ENCODE measurements at places on chromosomes 12 and 14.
A peak's percentile ranks its signal among the peaks of the same experiment; 100 is the strongest.

DNA sequence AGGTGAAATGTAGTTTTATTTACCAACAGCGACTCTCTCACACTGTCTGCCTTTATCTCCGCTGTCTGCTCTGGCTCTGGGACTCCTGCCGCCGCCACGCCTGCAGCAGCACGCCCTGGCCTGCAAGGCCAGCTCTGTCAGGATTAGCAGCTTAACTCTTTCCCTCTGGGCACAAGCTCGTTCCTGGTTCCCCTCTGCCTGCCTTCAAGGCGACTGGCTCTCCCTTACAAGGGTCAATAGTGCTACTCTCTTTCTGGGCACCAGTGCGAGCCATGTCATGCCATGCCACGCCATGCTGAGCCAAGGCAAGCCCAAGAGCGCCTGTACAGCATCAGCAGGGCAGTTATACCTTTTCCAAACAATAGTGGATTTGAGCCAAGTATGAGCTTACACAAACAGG, 3.6 kb upstream of the CLEC2B start:
- no peak for DNase-seq

DNA sequence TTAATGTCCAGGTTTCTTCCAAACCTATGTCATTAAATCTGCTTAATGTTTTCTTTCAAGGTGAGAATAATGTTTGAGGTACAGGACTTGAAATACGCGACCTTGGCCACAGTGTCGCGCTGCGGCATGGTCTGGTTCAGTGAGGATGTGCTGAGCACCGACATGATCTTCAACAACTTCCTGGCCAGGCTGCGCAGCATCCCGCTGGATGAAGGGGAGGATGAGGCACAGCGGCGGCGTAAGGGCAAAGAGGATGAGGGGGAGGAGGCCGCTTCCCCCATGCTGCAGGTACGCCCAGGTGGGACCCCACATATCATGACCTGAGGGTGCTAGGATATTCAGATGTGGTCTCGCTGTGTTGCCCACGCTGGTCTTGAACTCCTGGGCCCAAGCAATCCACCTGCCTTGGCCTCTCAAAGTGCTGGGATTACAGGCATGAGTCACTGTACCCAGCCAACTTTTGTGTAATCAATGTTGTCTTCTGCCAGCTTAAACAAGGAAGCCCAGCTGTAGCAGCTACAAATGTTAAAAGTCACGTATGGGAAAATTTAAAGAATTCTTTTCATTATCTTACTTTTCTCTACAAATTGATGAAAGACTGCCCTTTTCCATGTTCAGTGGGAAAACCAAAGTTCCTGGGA, 50.8 kb downstream of the DYNC1H1 start:
- no peak for DNase-seq

DNA sequence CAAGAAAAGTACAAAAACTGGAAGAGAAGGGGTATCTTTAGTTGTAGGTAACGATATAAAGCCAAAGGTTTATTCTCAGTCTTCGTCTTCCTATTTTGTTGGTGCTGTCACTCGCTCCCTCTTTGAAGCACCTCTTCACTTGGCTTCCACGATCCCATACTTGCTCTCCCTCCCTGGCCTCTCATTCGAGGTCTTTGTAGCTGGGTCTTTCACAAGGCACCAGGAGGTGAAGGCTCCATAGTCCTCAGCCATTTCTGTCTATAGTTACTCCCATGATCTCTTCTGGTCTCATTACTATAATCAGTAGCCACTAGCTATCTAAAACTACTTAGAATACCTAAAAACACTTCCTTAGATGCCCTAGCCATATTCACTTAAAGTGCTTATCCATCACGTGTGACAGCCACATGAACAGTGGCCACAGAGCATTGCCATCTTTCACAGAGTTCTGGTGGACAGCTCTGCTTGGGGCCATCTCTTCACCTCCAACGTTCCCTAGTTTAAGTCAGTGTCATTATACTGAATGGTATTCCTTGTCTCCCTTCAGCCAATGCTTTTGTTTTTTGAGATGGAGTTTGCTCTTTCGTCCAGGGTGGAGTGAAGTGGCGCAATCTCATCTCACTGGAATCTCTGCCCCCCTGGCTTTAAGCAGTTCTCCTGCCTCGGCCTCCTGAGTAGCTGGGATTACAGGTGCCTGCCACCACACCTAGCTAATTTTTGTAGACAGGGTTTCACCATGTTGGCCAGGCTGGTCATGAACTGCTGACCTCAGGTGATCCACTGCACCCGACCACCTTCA, 57.1 kb downstream of the ATP2A2 start:
- no peak for DNase-seq

DNA sequence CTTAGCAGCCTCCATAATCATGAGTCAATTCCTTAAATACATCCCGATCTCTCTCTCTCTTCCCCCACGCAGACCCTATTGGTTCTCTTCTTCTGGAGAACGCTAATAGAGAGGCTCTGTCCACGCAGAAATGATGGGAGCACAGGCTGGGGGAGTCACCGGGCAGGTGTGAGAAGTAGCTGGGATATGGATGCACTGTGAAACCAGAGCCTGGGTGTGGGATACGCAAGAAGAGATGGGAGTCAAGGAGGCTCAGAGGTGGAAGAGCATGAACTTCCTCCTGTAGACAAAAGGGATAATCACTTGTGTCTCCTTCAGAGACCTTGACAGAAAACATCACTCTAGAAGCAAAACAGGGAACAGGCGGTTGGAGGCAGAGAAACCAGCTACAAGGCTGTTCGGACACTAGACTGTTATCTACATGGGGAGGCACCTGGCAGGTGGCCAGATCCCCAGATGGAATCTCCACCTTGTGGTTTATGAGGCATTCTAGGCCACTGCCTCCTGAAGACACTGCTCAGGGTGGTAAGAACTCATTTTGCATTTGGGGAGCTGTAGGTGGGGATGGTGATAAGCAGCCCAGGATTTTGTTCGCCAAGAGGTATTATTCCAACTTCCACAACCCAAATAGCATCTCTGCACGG, 7.2 kb upstream of the SELPLG start:
- DNase-seq, result no peak

DNA sequence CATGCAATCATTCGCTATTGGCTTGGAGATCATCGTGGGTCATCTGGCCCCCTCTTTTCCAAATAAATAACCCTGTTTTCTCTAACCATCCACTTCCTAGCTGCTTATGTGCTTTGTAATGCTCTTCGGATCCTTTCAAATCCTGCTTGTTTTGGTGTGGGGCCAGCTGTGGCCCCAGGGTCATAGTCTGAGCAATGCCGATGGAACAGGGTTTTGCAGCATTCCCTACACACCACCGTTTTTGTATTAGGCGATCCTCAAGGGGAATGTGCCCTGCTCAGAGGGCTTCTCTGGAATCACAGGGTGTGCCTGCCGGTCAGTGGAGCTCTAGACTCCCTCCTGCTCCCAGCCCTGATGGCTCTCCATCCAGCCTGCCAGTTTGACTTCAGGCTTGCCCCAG, 78.1 kb upstream of the NRXN3 start:
- no peak for DNase-seq

DNA sequence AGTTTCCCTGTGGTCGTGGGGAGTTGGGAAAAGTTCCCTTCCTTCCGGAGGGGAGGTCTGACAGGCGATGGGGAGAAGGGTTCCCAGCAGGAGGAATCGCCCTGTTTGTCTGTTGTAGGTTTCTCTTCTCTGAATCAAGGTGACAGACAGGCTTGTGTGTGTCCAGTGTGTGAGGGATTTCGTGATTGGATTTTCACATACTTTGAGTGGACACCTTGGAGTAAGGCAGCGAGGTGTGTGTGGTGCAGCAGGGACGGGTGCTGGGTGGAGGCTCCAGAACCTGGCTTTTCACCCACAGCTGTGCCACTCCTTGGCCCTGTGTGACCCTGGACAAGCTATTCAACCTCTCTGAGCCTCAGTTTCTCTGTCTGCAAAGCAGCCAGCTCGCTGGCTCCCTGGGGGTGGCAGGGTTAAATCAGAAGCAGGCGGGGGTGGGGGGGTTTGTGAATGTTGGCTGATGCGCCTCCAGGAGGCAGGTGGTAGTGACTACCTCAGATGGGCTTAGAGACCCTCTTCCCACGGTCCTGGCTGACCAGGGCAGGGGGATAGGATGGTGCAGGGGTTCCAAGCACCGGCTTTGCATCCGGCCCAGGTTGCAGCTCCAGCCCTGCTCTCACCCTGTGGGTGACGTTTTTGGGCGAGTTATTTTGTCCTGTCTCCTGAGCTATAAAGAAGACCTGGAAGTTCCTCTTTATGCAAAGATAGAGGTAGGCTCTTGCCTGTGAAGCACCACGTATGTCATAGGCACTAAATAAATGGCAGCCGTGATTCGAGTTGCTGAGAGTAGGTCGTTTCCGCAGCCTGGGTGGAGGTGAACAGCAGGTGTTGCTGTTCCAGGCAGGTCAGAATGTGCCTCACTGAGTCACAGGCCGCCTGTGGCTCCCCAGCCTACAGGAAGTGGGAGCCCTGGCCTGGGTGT, 679 bp downstream of the BDKRB2 start:
- no peak for DNase-seq

DNA sequence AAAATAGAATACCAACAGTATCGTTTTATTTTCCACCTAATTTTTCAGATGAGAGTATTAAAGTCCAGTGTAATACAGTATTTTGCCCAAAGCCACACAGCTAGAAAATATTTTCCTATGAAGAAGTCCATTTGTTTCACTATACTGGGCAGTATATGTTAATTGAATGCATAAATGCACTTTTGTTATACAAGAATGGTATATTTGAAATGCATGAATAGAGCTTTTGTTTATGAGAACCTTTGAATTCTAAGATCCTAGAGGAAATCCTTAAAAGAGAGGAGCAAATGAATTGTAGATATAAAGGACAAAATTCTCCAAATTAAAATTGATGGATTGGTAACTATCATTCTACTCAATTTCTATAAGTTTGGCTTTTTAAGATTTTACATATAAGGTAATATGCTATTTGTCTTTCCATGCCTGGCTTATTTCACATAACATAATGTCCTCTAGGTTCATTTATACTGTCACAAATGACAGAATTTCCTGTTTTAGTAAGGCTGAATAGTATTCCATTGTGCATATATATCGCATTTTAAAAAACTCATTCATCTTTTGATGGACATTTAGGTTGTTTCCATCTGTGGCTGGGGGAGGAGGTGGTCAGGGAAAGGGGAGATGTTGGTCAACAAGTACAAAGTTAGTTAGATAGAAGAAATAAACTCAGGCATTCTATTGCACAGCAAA, 136.6 kb upstream of the DCN start:
- no peak for DNase-seq

GRCh38 chr14:20461225-20462141, at the start of gene PIP4P1:
TSS of gene PIP4P1 (minus strand) at chr14:20461434. CDS start at chr14:20461325, 109 bp downstream.
- peak; percentile 96 for DNase-seq

DNA sequence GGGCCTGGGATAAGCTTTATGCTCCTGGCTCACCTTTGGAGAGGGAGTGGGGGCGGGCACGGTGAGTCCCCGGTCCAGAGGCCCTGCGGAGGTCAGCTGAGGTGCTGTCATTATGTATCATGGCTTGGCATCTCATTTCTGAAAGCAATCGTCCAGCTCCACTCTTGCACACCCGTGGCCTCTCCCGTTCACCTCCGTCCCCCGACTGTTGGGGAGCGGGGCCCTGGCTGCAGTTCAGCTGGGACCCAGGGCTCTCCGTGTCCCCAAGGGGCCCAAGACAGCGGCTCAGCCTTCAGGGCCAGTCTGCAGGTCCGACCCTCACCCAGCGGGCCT, 10.6 kb downstream of the BMP4 start:
- DNase-seq, result no peak

All from retina (tissue), 1 donor.